ENCODE measurements at places on chromosomes 2 and 18.

DNA sequence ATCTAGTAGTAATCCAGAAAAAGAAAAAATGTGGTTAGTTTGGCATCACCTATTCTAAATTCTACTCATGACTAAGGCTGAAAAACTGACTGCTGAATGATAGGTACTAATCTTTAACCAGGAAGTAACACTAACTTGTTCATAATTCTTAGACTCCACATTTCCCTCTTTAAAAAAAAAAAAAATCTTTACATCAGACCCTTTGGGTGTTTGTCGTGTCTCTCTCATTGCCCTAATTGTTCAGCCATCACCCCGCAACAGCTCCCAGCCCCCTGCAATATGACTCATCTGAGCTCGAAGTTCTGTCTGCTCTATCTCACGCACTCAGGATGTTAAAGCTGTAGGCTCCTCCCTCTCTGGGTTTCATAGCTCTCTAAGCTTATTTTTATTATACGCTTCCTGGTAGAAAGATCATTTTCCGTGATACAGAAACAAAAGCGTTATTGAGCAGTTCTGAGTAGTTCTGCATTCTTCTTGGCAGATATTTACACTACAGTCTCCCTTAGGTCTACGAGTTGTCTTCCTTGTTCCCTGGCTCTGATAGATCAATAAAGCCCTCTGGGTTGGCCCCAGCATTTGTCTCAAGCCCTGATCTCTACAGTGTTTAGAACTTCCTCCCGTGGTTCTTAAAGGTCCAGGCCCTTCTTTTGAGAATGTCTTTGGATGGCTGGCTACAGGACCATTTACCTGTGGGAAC is 95.6 kb downstream of the TNFRSF11A start:
- DNase-seq, result peak; percentile 68

GRCh38 chr2:233468047-233468740 is 98.4 kb downstream of the USP40 start:
- DNase-seq, result no peak

DNA sequence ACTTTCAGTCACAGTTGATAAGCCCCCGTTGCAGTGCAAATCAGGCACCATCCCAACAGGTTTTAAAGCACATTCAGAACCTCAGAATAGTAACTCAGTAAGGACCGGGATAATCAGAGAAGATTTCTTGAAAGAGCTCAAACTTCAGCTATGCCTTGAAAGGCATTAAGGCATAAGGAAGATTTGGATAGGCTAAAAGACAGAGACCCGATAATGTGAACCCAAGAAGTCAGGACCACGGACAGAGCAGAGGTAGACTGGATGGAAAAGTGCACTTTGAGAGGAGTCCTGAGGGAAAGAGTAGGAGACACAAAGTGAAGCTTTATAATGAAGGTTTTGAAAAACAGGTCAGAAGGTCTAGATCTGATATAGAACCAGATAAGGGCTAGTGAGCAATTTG is 36.9 kb upstream of the KLF7 start:
- no peak for DNase-seq

GRCh38 chr2:62266433-62267038 is 70.6 kb downstream of the B3GNT2 start:
- no peak for DNase-seq

- DNase-seq, result peak; percentile 52
Measured at GRCh38 chr2:39216346-39217191, 27.2 kb downstream of the CDKL4 start.

DNA sequence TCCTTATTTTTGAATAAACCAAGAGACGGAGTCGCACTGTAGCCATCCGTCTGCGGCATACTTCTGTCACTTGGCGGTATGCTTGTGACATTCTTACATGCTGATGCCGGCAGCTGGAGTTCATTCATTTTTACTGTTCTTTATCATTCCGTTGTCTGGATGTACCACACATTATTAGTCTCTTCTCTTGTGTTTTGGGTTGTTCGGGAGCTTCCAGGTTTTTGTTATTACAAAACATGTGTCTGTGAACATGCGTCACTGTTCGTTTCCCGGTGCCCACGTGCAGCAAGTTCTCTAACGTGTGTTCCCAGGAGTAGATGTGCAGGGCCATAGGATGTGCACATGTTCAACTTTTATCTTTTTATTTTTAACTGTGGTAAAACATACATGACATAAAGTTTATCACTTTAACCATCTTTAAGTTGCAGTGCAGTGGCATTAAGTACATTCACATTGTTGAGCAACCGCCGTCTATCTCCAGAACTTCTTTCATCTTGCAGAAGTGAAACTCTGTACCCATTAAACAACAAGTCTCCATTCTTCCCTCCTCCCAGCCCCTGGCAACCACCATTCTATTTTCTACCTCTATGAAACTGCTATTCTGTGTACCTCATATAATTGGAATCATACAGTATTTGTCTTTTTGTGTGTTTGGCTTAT is 40.1 kb downstream of the MTCL1 start:
- no peak for DNase-seq

GRCh38 chr2:158457826-158458616 is 1.3 kb downstream of the PKP4 start:
- peak; percentile 7 for DNase-seq

GRCh38 chr2:226669905-226670304 is 129.7 kb downstream of the IRS1 start:
- no peak for DNase-seq

DNA sequence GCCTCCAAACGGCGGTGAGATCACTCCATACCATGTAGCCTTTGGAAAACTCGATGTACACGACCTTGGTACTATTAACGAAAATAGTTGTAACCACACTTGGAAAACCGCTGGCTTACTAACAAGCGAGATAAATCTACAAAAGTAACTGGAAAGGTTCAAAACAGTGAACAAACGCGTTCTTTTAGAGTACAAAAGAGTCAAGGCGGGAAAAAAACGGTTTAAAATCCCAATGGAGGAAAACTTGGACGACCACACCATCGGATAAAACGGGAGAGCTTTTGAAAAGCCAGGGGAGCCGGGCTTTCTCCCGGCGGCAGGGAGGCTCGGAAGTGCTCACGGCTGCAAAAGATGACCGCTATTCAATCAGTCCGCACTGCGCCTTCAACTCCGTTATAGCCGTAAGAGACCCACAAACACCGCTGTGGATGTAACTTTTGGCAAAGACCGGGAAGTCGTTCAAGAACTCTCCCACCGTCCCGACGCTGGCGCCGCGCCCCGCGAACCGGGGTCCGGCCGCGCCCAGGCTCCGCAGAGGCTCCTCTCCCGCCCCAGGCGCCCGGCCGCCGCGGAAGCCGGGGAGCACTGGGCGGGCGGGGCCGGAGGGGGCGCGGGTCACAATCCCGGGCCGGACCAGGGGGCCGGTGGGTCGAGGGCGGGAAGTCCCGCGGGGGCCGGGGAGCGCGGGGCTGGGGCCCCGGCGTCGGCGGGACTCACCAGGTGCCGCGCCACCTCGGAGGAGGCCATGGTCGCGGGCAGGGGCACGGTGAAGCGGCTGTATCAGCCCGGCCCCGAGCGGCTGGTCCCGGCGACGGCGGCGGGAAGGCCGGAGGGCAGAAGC is 465 bp downstream of the SEPTIN10 start:
- DNase-seq, result no peak

DNA sequence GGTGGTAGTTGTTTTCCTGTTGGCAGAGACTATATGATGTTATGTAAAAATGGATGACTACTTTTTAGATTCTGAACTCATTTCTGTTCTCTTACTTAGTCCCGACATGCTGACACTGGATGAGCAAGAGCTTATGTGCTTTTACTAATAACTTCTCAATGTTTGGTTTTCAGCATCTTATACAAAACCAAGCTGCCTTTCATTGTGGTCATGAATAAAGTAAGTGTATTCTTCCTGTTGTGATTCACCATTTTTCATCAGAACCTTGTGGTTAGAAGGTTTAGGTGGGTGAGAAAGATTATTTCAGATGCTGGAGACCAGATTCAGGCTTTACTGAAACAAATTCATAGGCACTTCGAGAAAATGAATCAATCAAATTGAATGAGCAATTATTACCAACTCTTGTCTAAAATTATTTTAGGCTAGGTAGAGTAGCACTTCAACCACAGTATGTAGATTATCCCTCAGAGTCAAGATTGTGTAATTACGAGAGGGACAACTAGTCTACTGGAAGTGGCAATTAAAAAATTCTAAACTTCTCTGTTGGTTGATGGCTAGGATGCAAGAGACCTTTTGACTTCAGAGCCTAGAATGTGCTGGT is 9.3 kb downstream of the GPN1 start:
- no peak for DNase-seq

DNA sequence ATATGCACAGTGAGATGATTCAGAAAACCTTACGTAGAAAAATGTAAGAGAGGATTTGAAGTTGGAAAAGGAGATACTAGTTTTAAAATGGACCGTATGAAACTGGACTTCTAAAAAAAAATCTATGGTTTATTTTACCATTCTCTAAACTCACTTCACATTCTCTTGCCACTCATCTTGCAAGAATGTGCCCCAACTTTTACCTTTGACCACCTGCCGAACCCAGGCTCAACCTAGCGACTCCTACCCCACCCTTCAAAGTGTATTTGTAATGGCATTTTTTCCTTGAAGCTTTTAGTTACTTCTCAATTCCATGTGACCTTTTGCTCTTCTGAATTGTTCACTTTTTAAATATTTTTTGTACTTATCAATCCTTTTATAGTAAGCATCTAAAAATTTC is 160.8 kb downstream of the PHLPP1 start:
- DNase-seq, result no peak

GRCh38 chr2:17748745-17749144 is 4.9 kb downstream of the SMC6 start:
- no peak for DNase-seq

GRCh38 chr2:137348301-137348700 is 583.0 kb downstream of the THSD7B start:
- DNase-seq, result no peak

GRCh38 chr2:187775651-187776050 is 221.4 kb upstream of the TFPI start:
- no peak for DNase-seq

- DNase-seq, result no peak
Measured at GRCh38 chr2:212961255-212961654, 190.2 kb downstream of the IKZF2 start.

- DNase-seq, result no peak
Measured at GRCh38 chr2:167871286-167871685, 376.1 kb downstream of the STK39 start.

- DNase-seq, result no peak
Measured at GRCh38 chr18:70024093-70024492, 76.4 kb upstream of the CD226 start.

DNA sequence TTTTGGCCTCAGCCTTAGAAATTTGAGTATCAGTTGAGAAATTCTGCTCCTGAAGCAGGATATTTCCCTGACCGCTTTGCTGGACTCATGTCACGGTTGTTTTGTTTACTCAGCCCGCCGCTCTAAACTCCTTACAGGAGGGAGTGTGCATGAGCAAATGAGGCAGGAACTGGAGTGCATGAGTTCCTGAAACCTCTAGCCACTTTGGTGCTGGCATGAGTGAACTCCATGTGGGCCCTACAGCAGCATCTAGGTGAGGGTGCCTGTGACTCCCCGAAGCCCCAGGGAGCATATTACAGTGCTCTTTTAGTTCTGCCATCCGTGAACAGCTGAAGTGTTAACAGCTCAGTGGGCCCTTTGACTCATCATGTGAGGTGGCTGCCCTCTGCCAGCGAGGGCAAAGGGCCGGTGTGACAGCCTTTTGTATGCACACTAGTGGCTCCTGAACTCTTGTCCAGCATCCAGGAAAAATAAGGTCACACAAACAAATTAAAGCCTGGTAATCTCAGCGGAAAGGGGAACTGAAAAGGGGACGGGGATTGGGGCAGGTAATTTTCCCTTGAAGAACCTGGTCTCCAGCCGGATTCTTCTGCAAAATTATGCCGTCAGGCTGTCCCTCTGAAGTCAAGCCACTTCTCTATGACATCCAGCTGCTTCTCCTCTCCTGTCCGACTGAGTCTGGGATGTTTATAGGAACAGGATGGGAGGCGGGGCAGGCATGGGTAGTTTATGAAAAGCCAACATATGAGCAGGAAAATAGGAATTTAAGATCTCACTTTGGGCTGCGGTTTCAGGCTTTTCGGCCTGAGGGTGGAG is 1668.7 kb downstream of the SUCLG1 start:
- no peak for DNase-seq

DNA sequence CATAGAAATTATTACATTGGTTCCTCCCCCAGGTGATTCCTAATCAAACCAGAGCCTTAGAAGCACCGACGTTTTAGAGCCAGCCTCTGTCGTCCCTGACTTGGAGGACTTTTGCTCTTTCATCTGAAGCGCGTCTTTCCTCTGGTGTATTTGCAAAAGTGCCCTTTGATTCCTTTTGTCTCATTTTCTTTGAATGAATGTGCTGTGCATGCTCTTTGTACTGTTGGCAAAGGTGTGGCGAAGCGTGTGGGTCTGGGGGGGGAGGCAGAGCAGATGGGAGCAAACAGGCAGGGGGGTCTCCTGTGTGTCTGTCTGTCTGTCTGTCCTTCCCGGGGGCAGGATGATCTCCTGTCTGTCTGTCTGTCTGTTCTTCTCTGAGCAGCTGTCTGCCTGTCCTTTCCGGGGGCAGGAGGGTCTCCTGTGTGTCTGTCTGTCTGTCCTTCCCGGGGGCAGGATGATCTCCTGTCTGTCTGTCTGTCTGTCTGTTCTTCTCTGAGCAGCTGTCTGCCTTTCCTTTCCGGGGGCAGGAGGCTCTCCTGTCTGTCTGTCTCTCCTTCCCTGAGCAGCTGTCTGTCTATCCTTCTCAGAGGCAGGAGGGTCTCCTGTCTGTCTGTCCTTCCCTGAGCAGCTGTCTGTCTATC is 205.5 kb upstream of the MYT1L start:
- no peak for DNase-seq

DNA sequence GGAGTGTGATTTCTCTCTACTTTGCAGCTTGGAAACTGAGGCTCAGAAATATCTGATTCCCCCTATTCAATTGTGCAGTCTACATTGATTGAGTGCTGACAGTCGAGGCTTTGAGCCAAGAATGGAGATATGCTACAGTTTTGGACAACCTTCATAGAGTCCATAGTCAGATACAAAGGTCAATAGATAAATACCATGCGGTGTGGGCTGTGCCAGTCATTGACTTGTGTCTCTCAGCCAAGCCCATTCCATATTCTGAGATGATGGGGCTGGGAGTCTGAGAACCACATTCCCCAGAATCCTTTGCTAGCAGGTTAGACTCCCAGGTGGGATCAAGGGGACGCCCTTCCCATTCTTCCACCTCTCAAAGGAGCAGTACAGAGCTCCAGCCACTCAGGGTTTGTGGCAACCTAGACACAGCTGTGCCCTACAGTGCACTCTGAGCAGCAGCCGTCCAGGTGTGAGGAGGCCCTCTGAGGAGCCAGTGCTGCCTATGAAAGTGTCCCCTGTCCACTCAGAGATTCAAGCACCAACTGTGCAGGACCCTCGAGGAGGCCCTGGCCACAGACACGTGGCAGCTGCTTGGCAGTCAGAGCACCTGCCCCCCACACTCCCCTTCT is 348.3 kb downstream of the CYRIA start:
- DNase-seq, result no peak

- DNase-seq, result no peak
Measured at GRCh38 chr2:96875498-96876268, 5.8 kb upstream of the SEMA4C start.

- no peak for DNase-seq
Measured at GRCh38 chr2:159968279-159968900, 94.0 kb downstream of the PLA2R1 start.

Measured in activated CD8-positive, alpha-beta memory T cell treated with anti-CD3 and anti-CD28 coated beads for 4 hours (primary cell).